ENCODE measurements at places on chromosomes 5 and 9.

DNA sequence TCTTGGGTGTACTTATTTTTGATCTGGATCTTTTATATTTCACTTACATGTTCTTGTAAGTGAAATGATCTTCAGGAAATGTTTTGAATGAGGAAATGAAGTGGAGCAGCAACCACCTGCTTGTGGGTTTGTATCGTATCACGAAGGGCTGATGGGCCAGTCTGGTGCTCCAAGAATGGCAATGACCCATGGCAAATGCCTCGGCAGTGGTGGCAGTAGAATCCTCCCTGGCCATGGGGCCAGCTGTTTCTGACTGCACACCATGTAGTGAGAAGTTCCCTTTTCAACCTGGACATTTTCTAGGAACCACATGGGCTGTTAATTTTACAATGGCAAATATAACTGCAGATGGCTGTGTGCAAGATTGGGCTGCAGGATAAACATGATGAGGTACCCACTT lies 29.9 kb downstream of the MAT2B start:
- no peak for DNase-seq

DNA sequence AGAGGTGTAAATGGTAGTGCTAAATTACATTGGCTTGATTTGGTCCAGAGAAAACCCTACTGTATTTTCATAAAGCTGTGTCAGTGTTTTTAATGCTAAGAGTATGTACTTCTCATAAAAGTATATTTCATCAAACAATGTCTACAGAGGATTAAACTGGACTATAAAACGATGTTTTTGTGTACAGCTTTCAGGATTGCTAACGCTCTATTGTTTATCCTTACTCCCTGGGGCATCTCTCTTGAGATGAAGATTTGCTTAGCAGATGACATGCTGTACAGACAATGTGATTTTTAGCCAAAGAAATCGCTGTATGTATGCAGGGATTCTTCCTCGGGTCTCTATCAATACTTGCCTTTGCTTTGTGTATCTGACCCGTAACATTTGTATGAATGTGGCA lies 216.0 kb downstream of the FBXL7 start:
- no peak for DNase-seq

DNA sequence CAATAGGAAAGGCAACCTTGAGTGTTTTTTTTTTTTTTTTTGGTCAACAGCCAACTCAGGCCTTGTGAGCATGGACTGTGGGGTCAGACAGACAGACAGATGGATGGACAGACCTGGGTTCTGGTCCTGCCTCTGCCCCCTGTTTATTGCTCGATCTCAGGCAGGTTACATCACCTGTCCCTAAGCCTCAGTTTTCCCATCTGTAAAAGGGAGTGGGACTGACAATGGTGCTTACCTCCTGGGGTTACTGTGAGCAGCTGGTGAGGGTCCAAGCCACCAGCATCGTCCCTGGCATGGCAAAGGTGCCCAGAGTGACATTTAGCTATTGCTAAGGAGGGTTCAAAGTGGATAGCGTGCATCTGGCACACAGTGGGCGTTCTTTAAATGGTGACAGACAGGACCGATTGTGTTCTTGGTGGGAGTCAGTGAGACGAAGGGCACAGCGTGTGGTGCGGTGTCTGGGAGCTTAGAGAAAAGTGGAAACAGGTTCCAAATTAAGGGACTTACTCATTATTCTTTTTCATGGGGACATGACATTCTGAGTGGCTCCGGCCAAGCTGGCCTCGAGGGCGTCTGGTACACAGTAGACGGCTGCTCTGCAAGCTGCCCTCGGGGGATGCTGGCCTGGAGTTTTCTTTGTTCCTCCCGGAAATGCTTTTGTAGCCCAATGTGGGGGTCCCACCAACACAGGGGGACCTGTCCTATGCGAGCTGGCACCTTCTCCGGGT lies 72.1 kb downstream of the COL27A1 start:
- DNase-seq, result no peak

- no peak for DNase-seq
Observed at GRCh38 chr5:142484821-142485387, 160.1 kb upstream of the SPRY4 start.

GRCh38 chr5:137310051-137310730 lies 188.9 kb downstream of the SPOCK1 start:
- no peak for DNase-seq

DNA sequence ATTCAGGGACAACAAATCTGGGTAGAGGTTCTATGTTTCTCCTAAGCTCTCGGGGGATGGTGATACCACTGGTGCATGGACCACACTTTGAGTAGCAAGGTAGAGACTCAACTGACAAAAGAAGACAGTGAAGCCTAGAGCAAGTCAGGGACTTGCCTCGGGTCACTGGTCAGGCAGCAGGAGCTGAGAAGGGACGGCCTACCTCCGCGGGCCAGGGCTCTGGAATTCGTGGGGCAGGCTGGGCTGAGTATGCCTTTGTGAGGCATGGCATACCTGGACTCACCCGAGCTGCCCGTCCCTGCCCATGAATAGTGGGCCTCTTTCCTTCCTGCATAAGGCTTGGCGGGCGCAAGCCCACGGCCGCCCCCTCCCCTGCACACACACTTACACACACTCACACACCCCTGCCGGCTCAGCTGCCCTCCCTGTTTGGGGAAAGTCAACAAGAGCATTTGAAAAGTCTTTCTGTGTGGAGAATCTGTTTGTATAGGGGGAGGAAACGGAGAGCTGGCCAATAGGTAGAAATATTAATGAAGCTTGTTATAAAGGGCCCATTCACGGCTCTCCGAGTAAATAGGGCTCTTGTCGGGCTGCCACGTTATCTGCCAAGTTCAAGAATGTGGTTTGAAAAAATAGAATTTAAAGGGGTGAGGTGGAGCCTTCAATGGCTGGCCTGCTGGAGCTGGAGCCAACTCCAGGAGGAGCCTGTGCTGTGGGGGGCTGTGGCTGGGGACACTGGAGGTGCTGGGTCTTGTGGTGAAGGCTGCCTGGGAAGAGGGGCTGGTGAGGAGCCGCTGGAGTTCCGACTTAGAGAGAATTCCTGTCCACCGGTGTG lies 19.1 kb upstream of the KIF12 start:
- no peak for DNase-seq

Measured in midbrain (tissue), 1 donor.